ENCODE measurements at places on chromosomes 6 and 20.
A peak's percentile ranks its signal among the peaks of the same experiment; 100 is the strongest.

DNA sequence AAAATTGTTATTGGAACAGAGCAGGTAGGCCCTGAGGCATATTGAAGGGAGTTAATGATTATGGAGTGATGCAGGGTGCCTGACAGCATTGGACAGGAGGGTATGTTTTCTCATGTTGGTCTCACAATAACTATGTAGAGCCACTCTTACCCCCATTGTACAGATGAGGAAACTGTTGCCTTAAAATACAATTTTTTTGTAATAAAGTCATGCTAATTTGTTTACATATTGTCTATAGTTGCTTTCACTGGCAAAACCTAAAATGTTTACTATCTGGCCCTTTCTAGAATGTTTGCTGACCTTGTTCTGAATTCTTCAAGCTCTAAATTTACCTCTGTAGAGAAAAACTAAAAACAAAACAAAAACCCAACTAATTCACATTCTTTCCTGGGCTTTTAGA is 5.7 kb downstream of the ACOT8 start:
- no peak for DNase-seq

DNA sequence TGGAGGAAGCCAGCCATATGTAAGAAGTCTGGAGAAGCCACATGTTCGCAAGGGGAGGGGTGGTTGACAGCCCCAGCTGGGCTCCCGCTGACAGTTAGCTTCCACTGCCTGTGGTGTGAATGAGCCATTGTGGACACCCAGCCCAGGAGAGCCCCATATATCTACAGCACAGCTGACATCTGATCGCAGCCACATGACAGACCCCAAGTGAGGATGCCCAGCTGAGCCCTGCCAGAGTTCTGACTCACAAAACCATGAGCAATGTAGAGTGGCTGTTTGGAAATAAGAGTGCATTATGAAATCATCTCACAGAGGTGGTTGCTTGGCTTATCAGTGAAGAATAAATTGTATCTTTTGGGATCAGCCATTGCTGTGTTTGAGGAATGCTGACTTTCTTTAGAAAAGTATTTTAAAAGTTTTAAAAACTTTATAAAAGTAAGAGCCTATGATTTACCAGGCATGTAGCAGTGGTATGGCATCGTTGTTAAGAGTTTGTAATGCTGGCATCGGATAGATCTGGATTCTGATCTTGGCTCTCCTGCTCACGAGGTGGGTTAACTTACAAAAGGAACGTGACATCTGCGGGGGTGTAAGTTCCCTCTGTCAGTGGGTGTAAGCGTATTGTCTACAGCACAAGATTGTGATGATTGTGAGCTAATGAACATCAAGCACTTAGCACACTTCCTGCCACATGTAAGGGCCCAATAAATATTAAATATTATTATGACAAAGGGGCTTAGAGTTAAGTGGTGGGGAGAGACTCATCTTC is 24.1 kb downstream of the CFAP61 start:
- DNase-seq = no peak

- DNase-seq = peak; percentile 17
Observed at GRCh38 chr6:103872678-103873077, 987.0 kb downstream of the HACE1 start.

DNA sequence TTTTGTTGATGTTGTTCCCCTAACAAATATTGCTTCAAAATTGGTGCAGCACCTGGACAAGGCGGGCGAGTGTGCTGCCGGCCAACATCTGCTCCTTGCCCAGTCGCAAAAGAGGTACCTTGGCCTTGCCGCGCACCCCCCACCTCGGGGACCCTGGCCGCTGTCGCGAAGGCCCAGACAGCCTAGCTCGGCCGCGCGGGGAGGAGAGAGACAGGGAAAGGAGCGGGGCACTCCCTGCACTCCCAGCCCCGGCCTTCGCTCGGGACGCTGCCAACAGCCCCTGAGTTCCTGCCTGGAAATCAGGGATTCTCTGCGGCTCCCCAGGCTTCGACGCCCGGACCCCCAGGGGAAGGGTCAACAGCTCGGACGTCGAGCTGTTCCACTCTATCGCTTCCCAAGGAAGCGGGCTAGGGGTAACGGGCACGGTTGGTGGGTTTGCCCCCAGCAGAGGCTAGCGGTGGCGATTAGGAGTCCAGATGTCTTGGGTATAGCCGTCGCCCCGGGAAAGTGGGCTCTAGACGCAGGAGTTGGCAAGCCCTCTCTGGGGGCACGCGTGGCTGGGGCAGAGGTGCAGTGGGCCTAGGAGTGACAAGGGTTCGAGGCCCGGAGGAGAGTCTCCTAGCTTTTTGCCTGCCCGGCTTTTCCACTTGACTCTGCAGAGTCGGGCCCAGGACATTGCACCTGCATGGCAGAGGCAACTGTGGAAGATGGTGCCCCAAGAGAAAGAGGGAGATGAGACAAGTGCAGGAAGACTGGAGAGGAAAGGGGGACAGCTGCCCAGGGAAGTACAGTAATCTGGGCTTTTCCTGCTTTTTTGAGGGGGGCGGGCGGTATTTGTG is 8.2 kb downstream of the POU3F2 start:
- DNase-seq = no peak

- DNase-seq = peak; percentile 56
Observed at GRCh38 chr20:43919686-43920403, 5.2 kb downstream of the TOX2 start.

- no peak for DNase-seq
Observed at GRCh38 chr6:47109281-47109680, 67.1 kb upstream of the ADGRF1 start.

DNA sequence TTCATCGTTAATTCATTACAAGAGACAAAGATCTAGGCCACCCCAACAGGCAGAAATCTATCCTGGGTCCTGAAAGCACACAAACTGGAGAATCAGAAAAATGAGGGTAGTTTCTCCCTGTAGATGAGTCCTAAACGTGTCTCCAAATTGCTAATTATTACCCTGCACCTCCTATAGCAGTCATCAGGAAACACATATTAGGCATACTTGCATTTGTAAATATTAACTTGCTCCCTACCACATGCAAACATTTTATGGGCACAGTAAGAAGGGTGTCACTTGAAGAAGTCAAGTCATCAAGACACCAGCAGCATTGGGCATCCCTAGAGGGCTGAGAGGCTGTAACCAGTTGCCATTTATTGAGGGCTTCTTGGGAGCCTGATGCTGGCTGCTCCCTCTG is 17.9 kb upstream of the SIRPB1 start:
- no peak for DNase-seq

DNA sequence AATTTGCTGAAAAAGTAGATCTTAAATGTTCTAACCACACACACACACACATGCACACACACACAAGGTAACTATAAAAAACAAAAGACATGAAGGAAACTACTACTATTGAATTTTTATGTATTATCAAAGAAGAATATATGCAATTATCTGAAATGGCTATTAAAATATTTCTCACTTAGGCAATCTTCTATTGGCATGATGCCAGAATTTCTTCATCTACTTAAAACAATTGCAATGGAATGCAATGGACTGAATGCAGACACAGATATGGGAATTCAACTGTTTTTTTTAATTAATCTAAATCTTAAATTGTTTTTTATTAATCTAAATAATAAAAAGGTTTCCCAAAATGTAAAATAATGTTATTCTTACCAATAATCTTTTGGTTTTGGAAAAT is 152.6 kb upstream of the SMLR1 start:
- DNase-seq = no peak

DNA sequence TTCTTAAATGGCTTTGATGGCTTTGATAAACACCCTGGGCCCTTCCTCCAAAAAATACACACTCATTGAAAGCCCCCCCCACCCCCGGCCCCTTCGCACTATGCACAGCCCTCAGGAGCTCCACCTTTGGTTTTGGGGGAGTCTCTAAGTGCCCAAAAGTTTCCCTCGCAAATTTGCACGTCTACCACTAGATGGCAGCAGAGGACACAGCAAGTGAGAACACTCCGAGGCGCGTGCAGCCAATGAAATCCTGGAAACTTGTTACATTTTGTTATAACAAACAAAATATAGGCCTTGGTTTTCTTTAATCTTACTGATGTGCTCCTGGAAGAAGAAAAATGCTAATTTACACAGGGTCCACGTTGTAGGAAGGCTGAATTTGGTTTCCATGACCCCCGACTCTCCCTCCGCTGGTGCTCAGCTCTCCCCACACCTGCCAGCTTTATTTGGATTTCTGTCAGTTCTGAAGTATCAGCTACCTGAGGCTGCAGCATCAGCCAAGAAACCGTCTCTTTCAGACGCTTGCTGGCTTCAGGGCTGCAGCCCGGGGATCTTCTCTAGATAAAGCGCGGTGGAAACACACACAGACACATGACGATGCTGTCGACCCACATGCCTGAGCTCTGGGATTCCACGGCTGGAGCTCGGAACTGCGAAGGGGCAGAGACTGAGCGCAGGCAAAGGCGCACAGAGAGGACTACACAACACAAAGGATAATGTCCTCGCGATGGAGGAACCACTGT is 148.3 kb upstream of the RPS6KA2 start:
- DNase-seq = peak; percentile 93

DNA sequence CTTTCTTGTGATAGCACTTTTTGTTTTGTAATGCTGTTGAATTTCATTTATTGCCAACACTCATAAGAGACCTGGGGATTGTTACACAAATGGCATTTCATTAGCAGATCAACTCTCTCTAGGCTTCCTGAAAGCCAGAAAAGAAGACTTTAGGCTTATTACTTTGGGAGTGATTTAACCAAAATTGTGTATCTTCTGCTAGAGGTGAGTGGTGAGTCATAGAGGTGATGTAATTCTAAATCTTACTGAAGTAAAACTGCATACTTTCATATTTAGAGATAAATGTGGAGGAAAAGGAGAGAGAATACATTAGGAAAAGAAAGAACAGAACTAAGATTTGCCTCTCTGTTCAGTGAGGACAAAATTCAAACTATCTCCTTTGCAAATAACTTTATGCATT is 304.7 kb upstream of the RGS17 start:
- DNase-seq = no peak

DNA sequence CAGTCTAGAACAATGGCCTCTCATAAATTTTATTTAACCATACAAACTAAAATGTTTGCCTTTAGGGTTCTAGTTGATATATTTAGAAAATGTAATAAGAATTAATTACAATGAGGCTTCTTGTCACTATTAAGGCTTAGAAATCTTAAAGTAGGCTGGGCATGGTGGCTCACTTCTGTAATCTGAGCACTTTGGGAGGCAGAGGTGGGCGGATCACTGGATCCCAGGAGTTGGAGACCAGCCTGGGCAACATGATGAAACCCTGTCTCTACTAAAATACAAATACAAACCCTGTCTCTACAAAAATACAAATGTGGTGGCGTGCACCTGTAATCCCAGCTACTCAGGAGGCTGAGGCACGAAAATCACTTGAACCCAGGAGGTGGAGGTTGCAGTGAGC is 99.0 kb upstream of the ADGRF1 start:
- DNase-seq = no peak

- no peak for DNase-seq
Observed at GRCh38 chr20:48208176-48208575, 422.9 kb upstream of the SULF2 start.

DNA sequence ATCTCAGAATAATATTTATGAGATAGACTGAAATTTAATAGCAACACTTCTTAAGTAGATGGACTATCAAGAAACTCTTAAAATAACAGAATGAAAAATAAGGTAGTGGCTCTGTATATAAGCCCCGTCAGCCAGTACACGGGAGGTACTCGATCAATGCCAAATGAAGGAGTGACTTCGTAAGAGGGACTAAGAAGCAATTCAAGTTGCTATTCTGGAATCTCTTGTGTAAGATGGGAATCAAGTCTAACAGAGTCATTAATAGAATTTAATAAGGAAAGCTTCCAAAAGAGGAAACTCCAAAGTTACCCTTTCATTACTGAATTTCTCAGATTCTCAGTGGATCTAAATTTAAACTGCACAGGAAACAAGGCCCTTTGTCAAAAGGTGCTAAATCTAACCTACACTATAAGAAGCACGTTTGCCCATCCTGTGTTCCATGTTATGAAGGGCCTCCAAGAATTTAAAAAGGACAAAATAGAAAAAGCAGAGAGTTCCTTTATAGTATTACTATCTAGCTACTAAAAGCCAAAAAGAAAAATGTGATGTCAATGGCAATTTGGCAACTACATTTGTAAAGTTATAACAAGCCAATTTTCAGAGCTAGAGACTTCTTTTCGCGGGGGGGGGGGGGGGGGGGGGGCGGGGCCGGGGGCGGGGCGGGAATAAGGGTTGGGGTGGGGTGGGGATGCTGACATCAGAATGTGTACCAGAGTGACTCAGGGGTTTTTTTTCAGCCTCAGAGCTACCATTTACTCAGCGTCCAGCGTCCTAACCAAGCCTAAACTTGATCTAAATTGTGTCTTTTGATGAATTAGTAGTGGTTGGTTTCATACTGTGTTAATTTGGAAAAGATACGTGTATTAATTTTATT is 200.6 kb downstream of the GMPR start:
- no peak for DNase-seq

- no peak for DNase-seq
Observed at GRCh38 chr6:13604546-13605416, 10.4 kb upstream of the NOL7 start.

DNA sequence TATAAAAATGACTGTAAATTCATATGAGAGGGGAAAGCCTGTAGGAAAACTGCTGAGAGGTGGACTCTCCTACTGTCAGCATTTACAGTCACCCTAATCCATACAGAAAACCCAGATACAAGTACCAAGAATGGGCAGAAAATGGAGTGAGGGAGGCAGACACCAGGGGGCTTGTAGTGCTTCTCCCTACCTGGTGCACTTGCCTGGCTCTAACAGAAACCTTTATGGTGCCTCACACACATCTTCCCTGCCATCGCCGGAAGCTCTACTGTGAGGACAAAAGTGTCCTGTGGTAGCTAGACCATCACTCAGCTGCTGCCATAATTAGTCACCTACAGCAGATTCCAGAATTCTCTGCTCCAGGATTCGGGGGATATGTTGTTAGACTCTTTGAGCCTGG is 441.3 kb downstream of the TFAP2B start:
- no peak for DNase-seq

DNA sequence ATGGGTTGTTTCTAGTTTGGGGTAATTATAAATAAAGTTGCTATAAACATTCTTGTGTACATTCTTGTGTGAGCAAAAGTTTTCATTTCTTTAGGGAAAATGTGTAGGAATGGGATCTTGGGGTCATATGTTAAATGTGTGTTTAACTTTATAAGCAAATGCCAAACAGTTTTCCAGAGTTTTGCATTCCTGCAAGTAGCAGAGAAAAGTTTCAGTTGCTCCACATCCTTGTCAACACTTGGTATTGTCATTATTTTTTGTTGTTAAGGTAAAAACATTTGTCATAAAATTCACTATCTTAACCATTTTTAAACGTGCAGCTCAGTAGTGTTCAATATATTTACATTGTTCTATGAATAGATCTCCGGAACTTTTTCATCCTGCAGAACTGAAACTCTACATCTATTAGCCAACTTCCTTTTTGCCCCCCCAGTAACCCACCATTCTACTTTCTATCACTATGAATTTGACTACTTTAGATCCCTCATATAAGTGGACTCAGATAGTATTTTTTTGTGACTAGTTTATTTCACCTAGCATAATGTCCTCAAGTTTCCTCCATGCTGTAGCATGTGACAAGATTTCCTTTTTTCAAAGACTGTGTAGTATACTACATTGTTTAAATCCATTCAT is 48.4 kb downstream of the PHACTR2 start:
- no peak for DNase-seq

All from NCI-H1417 (cell line).